Progenitor cell of endocrine pancreas (in vitro differentiated cells): ENCODE measurements at places on chromosomes 4 and X. TPM values are rescaled to one million over a fixed set of nuclear protein-coding genes. Genes with fewer than 3 reads are reported as not detected.

GRCh38 chr4:76866641-76867040, 31.3 kb downstream of the SOWAHB start:
- DNase-seq: no peak

- no peak for DNase-seq
Observed at GRCh38 chr4:121898150-121898549, 27.9 kb upstream of the BBS7 start.

- DNase-seq: no peak
Observed at GRCh38 chr4:125322366-125322730, 7.6 kb downstream of the FAT4 start.

TECRL gene
- not detected in 2 replicates for total RNA-seq

GRCh38 chr4:2935762-2936743, 27.2 kb downstream of the NOP14 start:
- DNase-seq: no peak

DHRSX gene
- total RNA-seq: 61.0 and 65.4 TPM in 2 replicates

GRCh38 chr4:151165205-151166000, 66.0 kb downstream of the RPS3A start:
- DNase-seq: no peak

GRCh38 chr4:112855058-112855457, 194.4 kb upstream of the ANK2 start:
- DNase-seq: no peak

- DNase-seq: no peak
Observed at GRCh38 chr4:185151296-185151695, 8.2 kb downstream of the SLC25A4 start.

SPANXC gene
- total RNA-seq: not detected in 2 replicates

DNA sequence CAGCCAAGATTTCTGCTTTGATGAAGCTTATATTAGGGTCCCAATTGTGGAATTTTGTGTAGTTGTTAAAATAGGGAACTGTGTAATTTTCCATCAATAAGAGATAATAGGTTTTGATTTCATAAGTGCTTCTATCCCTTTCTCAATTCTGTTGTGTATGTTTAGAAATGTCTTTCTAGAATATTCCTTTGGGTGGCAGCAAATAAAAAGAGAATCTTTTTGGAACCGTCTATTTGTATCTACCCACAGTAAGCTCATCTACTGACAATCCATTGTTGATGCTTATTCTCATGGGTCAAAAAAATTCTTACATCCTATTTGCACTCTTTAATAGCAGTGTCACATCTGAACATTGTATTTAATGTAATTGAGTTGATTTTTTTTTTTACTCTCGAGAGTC, 61.7 kb downstream of the TMA16 start:
- DNase-seq: no peak

- no peak for DNase-seq
Observed at GRCh38 chr4:61445374-61446063, 245.4 kb downstream of the ADGRL3 start.

KIAA1210 gene
- not detected in 2 replicates for total RNA-seq

HSPA4L gene
- total RNA-seq: 3.5 and 4.8 TPM in 2 replicates

GRCh38 chr4:87007528-87008446, 73.0 kb downstream of the AFF1 start:
- no peak for DNase-seq

- no peak for DNase-seq
Observed at GRCh38 chrX:69815063-69815462, 199.2 kb downstream of the EDA start.

DNA sequence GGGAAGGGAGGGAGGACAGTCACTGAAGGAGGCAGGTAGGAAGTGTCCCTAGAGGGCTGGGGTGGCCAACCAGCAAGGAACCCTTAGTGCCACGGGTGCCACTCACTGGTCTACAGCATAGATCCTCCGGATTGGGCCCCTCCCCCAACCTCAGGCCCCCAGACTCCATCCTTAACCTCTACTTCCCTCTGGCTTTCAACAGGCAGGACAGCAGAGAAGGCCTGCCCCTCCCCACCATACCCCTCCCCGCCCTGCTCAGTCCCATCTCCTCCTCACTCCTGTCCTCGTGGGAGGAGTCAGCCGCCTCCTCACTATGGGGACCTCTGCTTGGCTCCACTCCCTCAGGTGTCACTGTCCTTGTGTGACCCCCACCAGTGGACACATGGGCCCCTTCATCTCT, 77.7 kb upstream of the PSAPL1 start:
- DNase-seq: no peak

DNA sequence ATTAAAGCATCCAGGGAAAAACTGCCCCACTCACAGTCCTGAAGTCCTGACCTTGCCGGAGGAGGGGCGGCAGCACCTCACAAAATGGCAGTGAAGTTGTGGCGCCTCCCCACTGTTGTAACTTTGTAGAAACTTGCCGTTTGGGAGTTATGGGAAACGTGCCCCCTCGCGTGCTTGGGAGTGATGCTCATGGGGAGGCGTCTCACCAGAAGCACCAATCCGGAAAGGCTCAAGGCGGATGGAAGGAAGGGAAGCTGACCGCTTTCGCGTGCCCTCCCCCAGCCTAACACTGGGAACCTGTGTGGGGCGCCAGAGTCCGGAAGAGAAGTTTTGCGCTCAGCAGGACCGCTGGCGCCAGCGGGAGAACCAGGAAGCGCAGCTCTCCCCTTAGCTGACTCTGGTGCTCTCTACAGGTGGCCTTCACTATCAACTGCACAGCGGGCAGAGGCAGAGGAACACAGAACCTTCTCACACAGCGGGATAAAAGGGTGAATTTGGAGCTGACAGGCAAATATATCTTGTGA, at the start of the genes CT45A10 and SAGE1:
Gene CT45A10 (minus strand): TSS at position 151 of the 524 bp plus-strand sequence. CDS start 8,100 bp downstream, outside the sequence.
Gene SAGE1 (plus strand): TSS at position 423 of the 524 bp plus-strand sequence. CDS start 2,527 bp downstream, outside the sequence.
- DNase-seq: no peak

TSPAN6 gene
- 167 TPM in 2 replicates for total RNA-seq

- no peak for DNase-seq
Observed at GRCh38 chr4:23774909-23775308, 114.9 kb downstream of the PPARGC1A start.

HEPH gene
- 91.8 and 92.4 TPM in 2 replicates for total RNA-seq

DNA sequence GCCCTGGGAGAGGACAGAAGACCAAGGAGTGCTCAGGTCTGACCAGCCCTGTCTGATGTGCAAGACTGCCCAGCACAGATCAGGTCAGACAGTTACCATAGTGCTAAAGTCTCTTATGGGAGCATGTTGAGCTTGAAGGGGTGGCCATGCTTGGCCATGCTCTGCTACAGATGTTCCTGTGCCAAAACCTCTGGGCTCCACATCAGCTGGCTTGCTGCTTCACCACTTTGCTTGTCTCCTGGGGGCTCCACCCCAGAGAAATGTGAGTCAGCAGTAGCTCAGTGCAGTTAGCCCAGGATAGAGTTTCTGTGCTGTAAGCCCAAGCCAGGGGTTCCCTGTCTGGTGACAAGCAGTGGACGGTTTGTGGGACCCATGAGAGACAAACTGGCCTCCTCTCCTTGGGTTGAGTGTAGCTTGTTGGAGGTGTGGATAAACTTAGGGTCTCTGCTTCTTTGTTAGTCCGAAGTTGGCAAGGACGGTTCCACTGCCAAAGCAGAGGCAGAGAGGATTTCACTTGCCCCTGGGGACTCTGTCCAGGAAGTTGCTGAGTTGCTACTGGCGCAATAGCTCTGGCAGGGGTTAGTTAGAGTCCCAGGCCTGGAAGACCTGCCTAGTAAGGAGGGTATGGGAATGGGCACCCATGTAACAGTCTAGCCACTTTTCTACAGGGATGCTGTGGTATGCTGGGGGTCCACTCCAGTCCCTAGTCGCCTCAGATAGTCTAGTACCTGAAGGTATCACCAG, 8.7 kb upstream of the TMSB15C start:
- no peak for DNase-seq

TMEM271 gene
- total RNA-seq: not detected in 2 replicates

- no peak for DNase-seq
Observed at GRCh38 chr4:72375073-72375736, 193.8 kb downstream of the ADAMTS3 start.

DNA sequence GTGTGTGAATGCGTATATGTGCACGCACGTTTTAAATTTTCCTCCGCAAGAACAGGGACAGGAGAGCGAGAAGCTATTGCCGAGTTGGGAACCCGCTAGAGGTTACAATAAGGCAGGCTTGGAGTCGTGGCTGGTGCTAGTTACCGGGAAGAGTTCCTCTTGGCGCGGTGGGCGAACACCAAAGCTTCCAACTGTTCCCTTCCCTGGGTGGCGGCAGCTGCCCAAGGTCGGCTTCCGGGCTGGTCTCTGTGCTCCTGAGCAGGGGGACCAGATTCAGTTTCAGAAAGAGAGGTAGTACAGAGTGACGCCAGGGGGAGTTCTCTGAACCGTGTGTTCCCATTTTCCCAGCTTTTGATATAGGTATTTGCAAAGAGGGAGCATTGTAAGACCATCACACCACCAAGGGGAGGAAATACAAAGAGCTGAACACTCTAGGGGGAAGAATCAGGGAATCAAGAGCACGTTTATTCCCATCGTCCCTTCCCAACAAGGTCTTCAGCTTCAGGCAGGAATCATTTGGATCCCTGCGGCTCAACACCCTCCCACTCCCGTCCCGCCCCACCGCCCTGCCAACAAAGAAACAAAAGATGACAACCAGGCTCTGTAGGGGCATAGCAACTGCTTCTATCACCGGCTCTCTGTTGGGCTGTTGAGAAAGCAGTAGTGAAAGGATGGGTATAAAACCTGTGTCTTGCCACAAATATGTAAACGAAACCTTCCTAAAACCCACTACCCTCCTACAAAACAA, 113.6 kb upstream of the TEX13C start:
- peak; percentile 14 for DNase-seq

HSD17B13 gene
- 0.16 and 0.31 TPM in 2 replicates for total RNA-seq

DNA sequence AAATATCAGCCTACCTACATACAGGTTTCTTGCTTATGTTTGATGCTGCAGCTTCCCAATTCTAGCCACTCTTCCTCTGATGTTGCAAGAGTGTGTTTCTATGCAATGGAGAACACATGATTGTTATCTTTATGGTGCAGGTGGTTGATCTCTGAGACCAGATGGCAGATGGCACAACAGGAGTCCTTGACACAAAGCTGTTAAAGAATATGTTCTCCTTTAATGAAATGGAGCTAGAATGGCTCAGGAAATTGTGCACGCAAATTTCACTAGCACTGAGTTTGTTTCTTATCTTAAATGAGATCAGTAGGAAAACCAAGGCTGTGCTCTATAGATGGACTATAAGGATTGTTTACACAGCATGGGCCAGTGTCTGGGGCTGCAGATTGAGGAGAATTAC, 29.9 kb upstream of the TTC29 start:
- DNase-seq: no peak

GRCh38 chr4:34094114-34094513, 2150.2 kb downstream of the ARAP2 start:
- no peak for DNase-seq

- DNase-seq: no peak
Observed at GRCh38 chrX:13401724-13402123, 81.9 kb upstream of the ATXN3L start.

- no peak for DNase-seq
Observed at GRCh38 chr4:53547983-53548382, 43.3 kb downstream of the LNX1 start.

GRCh38 chrX:13646154-13646549, 6.8 kb upstream of the TCEANC start:
- peak; percentile 23 for DNase-seq

- DNase-seq: no peak
Observed at GRCh38 chrX:4825550-4825949, 1112.1 kb upstream of the PRKX start.

DNA sequence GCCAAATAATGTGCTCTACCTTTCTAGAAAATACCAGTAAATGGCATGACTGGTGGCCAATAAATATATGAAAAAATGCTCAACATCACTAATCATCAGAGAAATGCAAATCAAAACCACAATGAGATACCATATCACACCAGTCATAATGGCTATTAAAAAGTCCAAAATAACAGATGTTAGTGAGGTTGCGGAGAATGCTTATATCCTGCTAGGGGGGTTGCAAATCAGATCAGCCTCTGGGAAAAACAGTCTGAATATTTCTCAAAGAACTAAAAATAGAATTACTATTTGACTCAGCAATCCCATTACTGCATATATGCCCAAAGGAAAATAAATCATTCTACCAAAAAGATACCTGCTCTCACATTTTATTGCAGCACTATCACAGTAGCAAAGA, 115.1 kb downstream of the RASGEF1B start:
- no peak for DNase-seq

DNA sequence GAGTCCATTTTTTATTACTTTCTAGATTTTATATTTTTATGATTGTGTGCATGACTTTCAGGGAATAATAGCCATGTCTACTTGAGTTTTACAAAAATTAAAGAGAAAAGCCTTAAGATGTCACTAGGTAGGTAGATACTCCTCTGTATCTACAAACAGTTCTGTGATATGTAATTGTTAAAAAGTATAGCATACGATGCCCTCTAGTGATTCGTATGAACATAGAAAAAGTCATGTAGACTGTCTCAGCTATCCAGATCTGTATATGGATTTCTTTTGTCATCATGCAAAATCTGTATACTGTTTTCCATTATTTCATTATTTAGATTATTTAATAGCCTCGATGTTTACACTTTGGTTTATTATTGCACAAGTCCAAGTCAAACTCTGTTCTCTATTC, 856.6 kb downstream of the CENPC start:
- DNase-seq: no peak

DNA sequence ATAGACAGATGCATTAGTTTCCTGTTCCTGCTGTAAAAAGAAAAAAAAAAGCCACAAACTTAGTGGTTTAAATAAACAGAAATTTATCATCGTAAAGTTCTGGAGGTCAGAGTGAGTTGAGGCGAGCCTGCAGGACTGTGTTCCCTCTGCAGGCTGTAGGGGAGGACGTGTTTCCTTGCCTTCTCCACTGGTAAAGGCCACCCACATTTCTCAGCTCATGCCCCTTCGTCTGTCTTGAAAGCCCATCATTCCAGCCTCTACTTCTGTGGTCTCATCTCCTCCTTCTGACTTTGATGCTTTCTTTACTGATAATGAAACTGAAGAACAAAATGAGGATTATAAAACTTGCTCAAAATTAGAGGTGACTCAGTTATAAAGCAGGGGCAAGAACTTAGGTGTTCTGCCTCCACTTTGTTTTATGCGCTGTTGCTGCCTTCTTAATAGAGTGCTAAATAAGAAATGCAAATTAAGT, 143.0 kb downstream of the STIM2 start:
- DNase-seq: no peak

PRRG3 gene
- 5.6 and 5.9 TPM in 2 replicates for total RNA-seq

IDS gene
- total RNA-seq: 33.9 and 38.0 TPM in 2 replicates

- no peak for DNase-seq
Observed at GRCh38 chr4:47816748-47817147, 21.1 kb downstream of the CORIN start.

DNA sequence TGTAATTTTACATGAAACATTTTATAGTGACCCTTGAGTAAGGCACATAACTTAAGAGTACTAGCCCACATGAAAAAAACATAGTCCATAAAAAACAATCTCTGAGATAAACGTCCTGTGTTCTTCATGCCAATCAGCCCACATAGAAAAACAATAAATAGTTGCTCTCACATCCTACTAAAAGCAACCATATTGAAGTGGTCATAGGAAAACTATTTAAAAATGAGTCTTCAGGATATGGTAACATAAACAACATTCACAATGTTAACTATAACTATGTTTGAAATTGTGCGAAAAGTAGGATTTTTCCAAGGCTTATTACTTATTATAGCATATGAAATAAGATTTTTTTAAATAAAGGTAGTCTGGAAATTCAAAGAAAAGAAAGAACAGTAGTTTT, 77.1 kb upstream of the EPHA5 start:
- no peak for DNase-seq

- no peak for DNase-seq
Observed at GRCh38 chr4:24805067-24805466, 9.7 kb downstream of the SOD3 start.

- no peak for DNase-seq
Observed at GRCh38 chr4:153161226-153161963, 42.8 kb upstream of the TRIM2 start.

- no peak for DNase-seq
Observed at GRCh38 chr4:86560447-86560846, 33.7 kb upstream of the PTPN13 start.
